ENCODE measurements at places on chromosomes 13 and 19. TPM values are rescaled to one million over a fixed set of nuclear protein-coding genes. Genes with fewer than 3 reads are reported as not detected.

ZNF835 gene
- total RNA-seq: 0.38 TPM

NFILZ gene
- total RNA-seq: not detected

SBK3 gene
- total RNA-seq: 0.16 TPM

CLDN10 gene
- total RNA-seq: under 0.01 TPM

MICOS13 gene
- total RNA-seq: 39.2 TPM

ZNF154 gene
- total RNA-seq: 1.3 TPM

CEBPA gene
- total RNA-seq: under 0.01 TPM

PINLYP gene
- total RNA-seq: 2.8 TPM

TNFSF9 gene
- total RNA-seq: 0.69 TPM

CEACAM21 gene
- 2.3 TPM for total RNA-seq

ADGRE1 gene
- not detected for total RNA-seq

AMER2 gene
- total RNA-seq: not detected

CYP4F11 gene
- not detected for total RNA-seq

TPTE2 gene
- total RNA-seq: not detected

SIGLEC14 gene
- total RNA-seq: not detected

BRSK1 gene
- total RNA-seq: 0.82 TPM

CEACAM19 gene
- 3.7 TPM for total RNA-seq

SYNGR4 gene
- total RNA-seq: not detected

LILRB5 gene
- not detected for total RNA-seq

NAPSA gene
- total RNA-seq: not detected

EHD2 gene
- 130 TPM for total RNA-seq

IQCN gene
- 0.31 TPM for total RNA-seq

SELENOV gene
- total RNA-seq: not detected

TTYH1 gene
- total RNA-seq: not detected

FXYD3 gene
- total RNA-seq: not detected

HNRNPL gene
- total RNA-seq: 227 TPM

CYP4F8 gene
- total RNA-seq: not detected

PRTN3 gene
- not detected for total RNA-seq

GET3 gene
- 66.6 TPM for total RNA-seq

GIPC3 gene
- total RNA-seq: 0.32 TPM

ZNF221 gene
- 3.2 TPM for total RNA-seq

ZNF583 gene
- total RNA-seq: 5.7 TPM

IL11 gene
- total RNA-seq: under 0.01 TPM

C19orf12 gene
- total RNA-seq: 11.7 TPM

SSC5D gene
- total RNA-seq: 0.31 TPM

SH2D3A gene
- 0.32 TPM for total RNA-seq

IL17D gene
- 4.0 TPM for total RNA-seq

ZNF579 gene
- 3.0 TPM for total RNA-seq

IGFL2 gene
- not detected for total RNA-seq

FFAR3 gene
- total RNA-seq: not detected

VRK3 gene
- total RNA-seq: 20.6 TPM

ICAM3 gene
- total RNA-seq: 10.5 TPM

TSSK6 gene
- 1.0 TPM for total RNA-seq

CCDC194 gene
- total RNA-seq: not detected

ZNF653 gene
- 5.8 TPM for total RNA-seq

ZNF865 gene
- 0.97 TPM for total RNA-seq

S1PR4 gene
- 3.6 TPM for total RNA-seq

ITGBL1 gene
- total RNA-seq: 3.2 TPM

HCN2 gene
- 0.32 TPM for total RNA-seq

KCTD4 gene
- not detected for total RNA-seq

GTF2F1 gene
- total RNA-seq: 38.4 TPM

WDR87 gene
- not detected for total RNA-seq
